Activated T-cell treated with anti-CD3 and anti-CD28 coated beads, Interleukin-2, amount 50 U/mL, for 72 hours (primary cell): ENCODE measurements at places on chromosomes 16 and 17. TPM values are rescaled to one million over a fixed set of nuclear protein-coding genes. Genes with fewer than 3 reads are reported as not detected.

Gene TUFM
- 220 TPM for total RNA-seq

Gene GDE1
- 26.3 TPM for total RNA-seq

Gene OTOP3
- total RNA-seq, result not detected

Gene EVPLL
- not detected for total RNA-seq

Gene CASKIN1
- total RNA-seq, result 2.1 TPM

Gene OR1D2
- not detected for total RNA-seq

Gene PRM3
- total RNA-seq, result not detected

Gene MMP28
- total RNA-seq, result not detected

Gene NPIPA5
- total RNA-seq, result 9.1 TPM

Gene KRT25
- not detected for total RNA-seq

Gene KRTAP2-1
- not detected for total RNA-seq

Gene CCL3
- total RNA-seq, result 336 TPM

Gene CFAP97D1
- total RNA-seq, result not detected

DNA sequence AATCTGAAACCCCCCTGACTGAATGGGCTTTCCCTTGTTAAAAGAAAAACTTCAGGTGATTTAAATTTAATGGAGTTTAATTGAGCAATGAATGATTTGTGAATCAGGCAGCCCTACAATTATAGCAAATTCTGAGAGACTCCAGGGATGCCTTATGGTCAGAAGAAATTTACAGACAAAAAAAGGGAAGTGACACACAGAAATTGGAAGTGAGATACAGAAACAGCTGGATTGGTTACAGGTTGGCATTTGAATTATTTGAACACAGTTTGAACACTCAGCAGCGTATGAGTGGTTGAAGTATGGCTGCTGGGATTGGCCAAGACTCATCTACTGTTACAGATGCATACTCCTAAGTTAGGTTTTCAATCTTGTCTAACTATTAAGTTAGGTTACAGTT, 19.0 kb upstream of the CPHXL start:
- peaks cover 7% of the 10 kb centered on the region for H3K36me3 ChIP-seq
- no peak overlapping the region for H3K27ac ChIP-seq
- H3K4me1 ChIP-seq, result no peaks in the 10 kb centered on the region
- H3K27me3 ChIP-seq, result peaks cover 23% of the 10 kb centered on the region

DNA sequence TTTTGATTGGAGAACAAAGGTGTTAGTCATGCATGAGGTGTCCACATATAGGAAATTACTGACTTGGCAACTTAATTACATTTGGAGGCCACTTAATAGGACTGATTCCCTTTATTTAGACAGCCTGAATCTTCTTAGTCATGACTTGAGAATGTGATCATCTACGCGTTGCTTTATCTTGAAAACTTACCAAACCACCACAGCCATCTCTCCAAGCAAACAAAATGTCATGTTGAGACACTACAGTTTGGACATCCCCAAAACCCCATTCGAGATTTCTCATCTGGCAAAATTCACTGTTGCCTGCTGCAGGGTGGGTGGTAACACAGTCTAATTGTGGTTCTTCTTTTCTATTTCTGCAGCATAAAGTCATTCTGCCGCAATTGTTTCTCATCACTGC, 176.5 kb upstream of the CDH5 start:
- H3K4me1 ChIP-seq, result no peaks in the 10 kb centered on the region
- H3K27me3 ChIP-seq, result peaks cover 10% of the 10 kb centered on the region
- H3K27ac ChIP-seq, result no peak overlapping the region
- DNase-seq, result no peak

DNA sequence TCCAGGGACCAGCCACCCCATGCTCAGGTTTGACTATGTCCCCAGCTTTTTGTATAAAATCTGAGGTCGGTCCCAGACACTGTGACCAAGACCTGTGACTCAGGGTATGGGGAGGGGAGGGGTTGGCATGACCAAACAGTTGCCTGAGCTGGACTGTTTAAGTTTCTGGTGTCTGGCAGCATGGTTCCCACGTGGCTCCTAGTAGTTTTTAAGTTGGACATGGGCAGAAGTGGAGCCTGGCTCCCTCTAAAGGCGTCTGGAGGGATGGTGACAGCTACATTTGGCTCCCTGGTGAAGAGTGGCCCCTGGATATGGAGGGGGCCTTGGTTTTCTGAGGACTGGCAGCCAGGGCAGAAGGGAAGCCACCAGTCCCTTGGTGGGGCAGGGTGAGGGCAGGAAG, 7.9 kb downstream of the SMCR8 start:
- H3K27ac ChIP-seq, result no peak overlapping the region
- peaks cover 2% of the 10 kb centered on the region for H3K36me3 ChIP-seq
- H3K4me3 ChIP-seq, result no peak overlapping the region

GRCh38 chr17:70955441-70955840, 786.1 kb downstream of the KCNJ2 start:
- DNase-seq, result no peak
- H3K4me3 ChIP-seq, result no peak overlapping the region
- no peaks in the 10 kb centered on the region for H3K27me3 ChIP-seq
- no peaks in the 10 kb centered on the region for H3K36me3 ChIP-seq
- H3K27ac ChIP-seq, result no peak overlapping the region
- no peaks in the 10 kb centered on the region for H3K4me1 ChIP-seq

DNA sequence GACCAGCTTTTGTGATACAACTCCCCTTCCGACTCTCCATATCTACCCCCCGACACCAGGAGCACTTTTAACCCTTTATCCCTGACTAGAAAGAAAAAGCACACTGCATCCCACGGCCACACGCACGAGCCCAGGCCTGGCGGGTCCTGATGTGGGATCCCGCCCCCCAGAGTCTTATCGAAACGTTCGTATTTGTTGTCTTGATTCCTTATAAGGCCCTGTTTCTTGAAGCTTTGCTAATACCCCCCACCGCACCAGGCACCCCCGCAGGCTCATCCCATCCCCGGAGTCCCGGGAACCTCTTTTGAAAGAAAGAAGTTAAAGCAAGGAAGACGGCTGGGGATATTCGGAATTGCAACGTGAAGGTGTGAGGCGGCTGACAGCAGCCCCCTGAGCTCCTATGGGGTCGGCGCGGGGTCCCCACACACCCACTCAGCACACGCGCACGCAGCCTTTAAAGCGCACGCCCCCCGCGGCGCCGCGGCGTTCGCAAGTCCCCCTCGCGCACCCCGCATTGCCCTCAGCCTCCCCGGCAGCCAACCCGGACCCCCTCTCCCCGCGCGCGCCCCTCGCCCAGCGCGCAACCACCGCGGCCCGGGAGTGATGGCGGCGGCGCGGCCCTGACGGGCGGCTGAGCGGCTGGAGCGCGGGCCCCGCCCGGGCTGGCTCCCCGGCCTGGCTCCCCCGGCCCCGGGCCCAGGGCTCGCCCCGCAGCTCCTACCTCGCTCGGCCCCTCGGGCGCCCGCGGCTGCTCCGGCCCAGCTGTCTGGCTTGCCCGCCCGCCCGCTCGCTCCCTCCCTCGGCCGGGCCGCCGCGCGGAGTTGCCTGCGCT, 448 bp downstream of the STAT5B start:
- peaks cover 11% of the 10 kb centered on the region for H3K36me3 ChIP-seq
- H3K4me1 ChIP-seq, result peaks cover 56% of the 10 kb centered on the region
- peak; percentile 31 for DNase-seq
- peak overlapping the region; percentile 88 for H3K4me3 ChIP-seq
- H3K27ac ChIP-seq, result peak overlapping the region; percentile 86

- peaks cover 3% of the 10 kb centered on the region for H3K36me3 ChIP-seq
- H3K4me3 ChIP-seq, result peak overlapping the region; percentile 89
- peaks cover 40% of the 10 kb centered on the region for H3K4me1 ChIP-seq
- H3K27ac ChIP-seq, result peak overlapping the region; percentile 77
These were observed 547 bp upstream of the ZNF48 start for GRCh38 chr16:30394592-30395154.

DNA sequence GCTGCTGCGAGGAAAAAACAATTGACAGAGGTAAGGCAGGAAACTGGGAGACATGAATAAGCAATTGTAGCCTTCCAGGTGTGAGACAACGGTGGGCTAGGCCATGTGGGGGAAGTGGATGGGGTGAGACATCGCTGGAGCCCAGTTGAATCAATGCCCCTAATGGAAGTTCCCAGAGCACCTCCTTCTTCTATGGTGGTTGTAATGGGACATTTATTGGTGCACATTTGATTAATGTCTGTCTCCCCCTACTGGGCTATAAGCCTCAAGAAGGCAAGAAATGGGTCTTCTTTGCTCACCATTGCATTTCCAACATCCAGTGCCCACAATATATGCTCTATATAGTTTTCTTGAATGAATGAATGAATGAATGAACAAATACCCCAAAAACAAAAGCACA, 22.7 kb upstream of the CD300E start:
- no peak overlapping the region for H3K4me3 ChIP-seq
- H3K4me1 ChIP-seq, result no peaks in the 10 kb centered on the region
- H3K27ac ChIP-seq, result no peak overlapping the region
- no peak for DNase-seq
- peaks cover 47% of the 10 kb centered on the region for H3K27me3 ChIP-seq

DNA sequence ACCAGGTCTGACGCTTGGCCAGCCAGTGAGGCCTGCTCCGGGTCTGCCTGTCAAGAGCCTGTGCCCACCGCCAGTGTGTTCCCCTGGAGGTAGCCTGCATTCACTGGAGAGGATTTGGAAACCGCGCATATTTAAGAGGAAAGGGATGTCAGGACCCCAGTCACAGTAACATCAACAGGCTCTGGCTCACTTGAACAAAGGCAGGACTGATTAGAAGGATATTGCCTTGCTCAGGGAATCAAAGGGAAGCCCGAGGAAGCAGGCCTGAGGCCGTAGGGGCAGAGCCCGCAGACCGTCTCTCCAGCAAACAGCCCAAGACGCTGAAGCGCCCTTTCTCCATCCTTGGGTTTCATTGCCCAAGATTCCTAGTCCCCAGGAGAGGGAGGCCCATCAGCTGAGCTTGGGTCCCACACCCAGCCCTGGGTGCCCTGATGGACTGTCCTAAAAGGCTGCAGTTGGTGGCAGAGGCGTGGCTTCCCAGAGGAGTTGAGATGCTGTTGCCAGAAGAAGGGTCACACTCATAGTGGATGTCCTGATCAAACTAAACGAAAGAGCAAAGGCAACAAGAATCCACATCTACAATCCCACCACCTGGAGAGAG, 23.2 kb downstream of the NT5M start:
- H3K4me1 ChIP-seq, result no peaks in the 10 kb centered on the region
- H3K27ac ChIP-seq, result no peak overlapping the region
- no peak for DNase-seq
- H3K27me3 ChIP-seq, result no peaks in the 10 kb centered on the region
- H3K4me3 ChIP-seq, result no peak overlapping the region
- H3K36me3 ChIP-seq, result no peaks in the 10 kb centered on the region

- H3K4me3 ChIP-seq, result no peak overlapping the region
- H3K27me3 ChIP-seq, result no peaks in the 10 kb centered on the region
- H3K4me1 ChIP-seq, result no peaks in the 10 kb centered on the region
These were observed 122.9 kb downstream of the ABCA8 start for GRCh38 chr17:68832109-68832802.

DNA sequence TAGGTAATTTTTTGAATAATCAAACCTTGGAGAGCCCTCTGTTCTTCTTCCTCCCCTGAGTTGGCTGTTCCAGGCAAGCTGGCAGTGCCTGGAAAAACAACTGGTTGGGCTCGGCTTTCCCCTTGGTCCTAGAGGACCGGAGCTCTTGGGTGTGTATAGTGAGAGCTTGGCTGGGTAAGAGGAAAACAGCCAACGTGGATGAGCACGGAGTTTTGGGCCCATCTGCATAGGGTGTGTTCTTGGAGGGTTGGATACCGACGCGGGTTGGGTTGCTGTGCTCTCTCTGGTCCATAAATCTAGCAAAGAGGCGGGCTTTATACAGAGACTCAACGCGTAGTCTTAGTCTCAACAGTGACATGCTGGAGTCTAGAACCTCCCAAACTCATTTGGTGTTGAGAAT, 23.2 kb downstream of the ITGB3 start:
- H3K36me3 ChIP-seq, result no peaks in the 10 kb centered on the region
- peaks cover 5% of the 10 kb centered on the region for H3K4me1 ChIP-seq
- no peak for DNase-seq
- no peak overlapping the region for H3K4me3 ChIP-seq
- H3K27me3 ChIP-seq, result peaks cover 13% of the 10 kb centered on the region

GRCh38 chr16:84062734-84063640, 20.4 kb upstream of the SLC38A8 start:
- no peaks in the 10 kb centered on the region for H3K36me3 ChIP-seq
- DNase-seq, result peak; percentile 76
- H3K4me1 ChIP-seq, result peaks cover 10% of the 10 kb centered on the region

GRCh38 chr17:17060930-17061329, 18.7 kb downstream of the MPRIP start:
- H3K4me3 ChIP-seq, result no peak overlapping the region
- H3K27me3 ChIP-seq, result no peaks in the 10 kb centered on the region
- DNase-seq, result no peak
- H3K27ac ChIP-seq, result no peak overlapping the region
- no peaks in the 10 kb centered on the region for H3K36me3 ChIP-seq
- H3K4me1 ChIP-seq, result peaks cover 21% of the 10 kb centered on the region

DNA sequence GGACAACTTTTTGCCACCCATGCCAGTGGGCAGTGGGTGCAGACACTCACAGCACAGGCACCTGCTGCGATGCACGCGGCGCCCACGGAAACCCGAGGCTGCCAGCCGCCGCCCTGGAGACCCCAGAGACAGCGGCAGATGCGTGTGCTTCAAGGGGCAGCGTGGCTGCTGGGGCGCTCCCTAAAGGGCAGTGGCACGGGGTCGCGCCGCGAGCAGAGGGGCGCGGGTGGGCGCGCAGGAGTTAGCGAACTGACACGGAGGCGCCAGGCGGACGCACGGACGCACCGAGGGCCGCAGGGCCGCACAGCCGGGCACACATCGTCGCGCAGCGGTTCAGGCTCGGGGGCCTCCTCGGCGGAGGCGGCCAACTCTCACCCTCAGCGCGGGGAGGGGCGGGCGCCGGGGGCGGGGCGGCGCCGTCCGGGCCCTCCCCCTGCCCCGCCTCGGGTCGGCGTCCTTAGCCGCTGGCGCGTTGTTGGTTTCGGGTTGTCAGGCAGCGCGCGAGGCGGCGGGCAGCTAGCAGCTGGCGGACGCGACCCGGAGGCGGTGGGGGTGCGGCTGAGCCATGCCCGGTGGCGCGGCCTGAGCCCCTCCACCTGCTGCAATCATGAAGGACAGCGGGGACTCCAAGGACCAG, at the start of gene KIF19:
Gene KIF19, plus strand, starts transcription at position 484 of the 637 bp plus-strand sequence. Its CDS starts 124 bp downstream, at position 608.
- peaks cover 8% of the 10 kb centered on the region for H3K4me1 ChIP-seq
- DNase-seq, result peak; percentile 70
- peaks cover 21% of the 10 kb centered on the region for H3K27me3 ChIP-seq
- H3K4me3 ChIP-seq, result peak within 1 kb of the TSS; percentile 42

DNA sequence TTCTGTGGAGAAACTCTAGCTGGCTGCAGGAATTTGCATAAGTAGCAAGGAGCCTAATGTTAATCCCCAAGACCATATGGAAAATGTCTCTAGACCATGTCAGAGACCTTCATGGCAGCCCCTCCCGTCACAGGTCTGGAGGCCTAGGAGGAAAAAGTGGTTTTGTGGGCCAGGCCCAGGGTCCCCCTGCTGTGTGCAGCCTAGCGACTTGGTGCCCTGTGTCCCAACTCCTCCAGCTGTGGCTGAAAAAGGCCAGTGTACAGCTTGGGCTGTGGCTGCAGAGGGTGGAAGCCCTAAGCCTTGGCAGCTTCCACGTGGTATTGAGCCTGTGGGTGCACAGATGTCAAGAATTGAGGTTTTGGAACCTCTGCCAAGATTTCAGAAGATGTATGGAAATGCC, 306.9 kb upstream of the CA10 start:
- no peaks in the 10 kb centered on the region for H3K36me3 ChIP-seq
- H3K27me3 ChIP-seq, result no peaks in the 10 kb centered on the region
- DNase-seq, result no peak
- H3K27ac ChIP-seq, result no peak overlapping the region

GRCh38 chr17:4204190-4204589, 59.6 kb downstream of the ANKFY1 start:
- DNase-seq, result no peak
- H3K4me3 ChIP-seq, result no peak overlapping the region
- peaks cover 2% of the 10 kb centered on the region for H3K36me3 ChIP-seq
- H3K27me3 ChIP-seq, result no peaks in the 10 kb centered on the region
- peaks cover 13% of the 10 kb centered on the region for H3K4me1 ChIP-seq

GRCh38 chr16:28621481-28622155, 11.8 kb upstream of the SULT1A1 start:
- peaks cover 3% of the 10 kb centered on the region for H3K36me3 ChIP-seq
- H3K4me1 ChIP-seq, result peaks cover 27% of the 10 kb centered on the region
- DNase-seq, result no peak
- peak overlapping the region; percentile 87 for H3K4me3 ChIP-seq
- H3K27me3 ChIP-seq, result no peaks in the 10 kb centered on the region
